ENCODE measurements at places on chromosomes 5 and 9. TPM values are rescaled to one million over a fixed set of nuclear protein-coding genes. Genes with fewer than 3 reads are reported as not detected.

Gene PCDHB10
- total RNA-seq: 0.56 TPM

Gene SPINK6
- total RNA-seq: not detected

Gene MPDZ
- 3.1 TPM for total RNA-seq

Gene SEMA6A
- total RNA-seq: 100 TPM

Gene KIAA0825
- total RNA-seq: 1.8 TPM

Gene NR2F1-AS1
- total RNA-seq: 2.2 TPM

Gene KCNMB1
- 0.55 TPM for total RNA-seq

Gene TMEM8B
- 16.4 TPM for total RNA-seq

Gene DIPK1B
- 2.1 TPM for total RNA-seq

Gene KCNV2
- total RNA-seq: not detected

Gene SPRY4
- 9.5 TPM for total RNA-seq

Gene FOXI1
- total RNA-seq: 0.21 TPM

Gene GPR150
- 0.45 TPM for total RNA-seq

Gene PCDHGA2
- 0.31 TPM for total RNA-seq

Gene PLCXD3
- 0.84 TPM for total RNA-seq

Gene EIF4EBP3
- total RNA-seq: 32.9 TPM

Gene TUT7
- 30.8 TPM for total RNA-seq

Gene ERCC8
- total RNA-seq: 9.1 TPM

Gene ROPN1L
- total RNA-seq: not detected

Gene SPACA9
- 1.2 TPM for total RNA-seq

Gene CBY3
- not detected for total RNA-seq

Gene LECT2
- total RNA-seq: not detected

Gene LAMC3
- total RNA-seq: 1.3 TPM

Gene HMCN2
- total RNA-seq: 19.1 TPM

Gene DNAH5
- total RNA-seq: 0.47 TPM

Gene SLCO6A1
- not detected for total RNA-seq

Gene ZBED3
- 9.5 TPM for total RNA-seq

Gene FRMD3
- 32.4 TPM for total RNA-seq

Gene PCDHB13
- total RNA-seq: 1.3 TPM

Gene IFNK
- not detected for total RNA-seq

Gene MTREX
- total RNA-seq: 46.9 TPM

Gene MYO10
- total RNA-seq: 71.7 TPM

Gene DELE1
- total RNA-seq: 77.8 TPM

Gene ZCCHC10
- 31.1 TPM for total RNA-seq

Gene MELK
- total RNA-seq: 9.9 TPM

Gene PCDHGA6
- 2.0 TPM for total RNA-seq

Gene CTXN3
- total RNA-seq: not detected

Gene APBA1
- 14.4 TPM for total RNA-seq
